ENCODE measurements at places on chromosomes 16 and 17.

DNA sequence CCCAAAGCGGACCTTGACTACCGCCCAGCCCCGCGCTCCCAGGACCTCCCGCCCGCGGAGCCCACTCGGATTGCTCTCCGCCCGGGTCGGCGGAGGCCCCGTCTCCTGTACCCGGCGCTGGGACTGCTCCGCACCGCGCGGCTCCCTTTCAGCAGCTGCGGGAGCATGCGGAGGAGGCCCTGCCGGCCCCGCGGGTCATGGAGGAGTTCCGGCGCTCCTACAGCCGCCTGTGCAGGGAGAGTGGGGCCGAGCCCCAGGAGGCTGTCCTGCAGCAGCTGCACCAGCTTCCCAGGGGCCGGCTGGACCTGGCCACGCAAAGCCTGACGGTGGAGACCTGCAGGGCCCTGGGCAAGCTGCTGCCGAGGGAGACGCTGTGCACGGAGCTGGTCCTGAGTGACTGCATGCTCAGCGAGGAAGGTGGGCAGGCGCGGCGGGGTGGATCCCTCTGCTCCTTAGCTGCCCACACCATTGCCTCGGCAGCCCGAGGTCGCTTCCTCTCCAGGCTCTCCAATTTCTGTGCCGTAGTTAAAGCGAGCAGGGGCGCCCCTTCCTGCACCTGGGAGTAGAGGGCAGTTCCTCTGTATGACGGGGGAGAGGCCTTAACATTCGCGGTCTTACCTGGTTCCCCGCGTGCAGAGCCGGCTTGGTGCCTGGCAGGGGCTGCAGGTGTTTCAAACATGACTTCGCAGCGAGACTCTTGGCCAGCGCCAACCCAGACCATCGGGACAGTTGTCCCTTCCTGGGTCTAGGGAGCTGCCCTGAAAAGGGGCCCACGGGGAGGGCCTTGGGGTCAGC is 539 bp downstream of the LRRC45 start:
- DNase-seq: no peak

DNA sequence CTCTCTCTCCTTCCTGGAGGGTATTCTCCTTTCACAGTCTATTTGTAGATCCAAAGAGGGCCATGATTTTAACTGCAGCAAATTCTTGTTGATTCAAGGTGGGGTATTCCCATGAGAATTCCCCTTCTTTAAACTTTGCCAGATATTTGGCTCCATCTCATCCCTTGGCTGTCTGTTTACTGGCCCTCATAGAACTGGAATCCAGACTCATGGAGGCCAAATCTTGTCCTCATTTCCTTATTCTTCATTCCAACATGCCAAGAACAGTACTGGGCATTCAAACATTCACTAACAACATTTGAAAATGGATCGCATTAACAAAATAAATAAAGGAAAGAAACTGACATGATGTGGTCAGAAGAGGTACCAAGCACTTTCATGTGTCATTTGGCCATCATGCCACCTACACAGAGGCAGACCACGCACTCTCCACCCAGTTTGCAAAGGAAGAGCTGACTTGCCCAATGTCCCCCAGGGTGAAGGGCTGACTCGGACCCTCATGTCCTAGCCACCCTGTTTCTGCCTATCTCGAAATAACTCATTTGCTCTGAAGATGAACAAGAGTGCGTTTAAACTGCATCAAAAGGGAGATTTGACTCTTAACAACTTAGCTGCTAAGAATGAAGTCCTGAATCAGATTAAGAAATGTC is 23.1 kb upstream of the SLC35B1 start:
- DNase-seq: no peak

DNA sequence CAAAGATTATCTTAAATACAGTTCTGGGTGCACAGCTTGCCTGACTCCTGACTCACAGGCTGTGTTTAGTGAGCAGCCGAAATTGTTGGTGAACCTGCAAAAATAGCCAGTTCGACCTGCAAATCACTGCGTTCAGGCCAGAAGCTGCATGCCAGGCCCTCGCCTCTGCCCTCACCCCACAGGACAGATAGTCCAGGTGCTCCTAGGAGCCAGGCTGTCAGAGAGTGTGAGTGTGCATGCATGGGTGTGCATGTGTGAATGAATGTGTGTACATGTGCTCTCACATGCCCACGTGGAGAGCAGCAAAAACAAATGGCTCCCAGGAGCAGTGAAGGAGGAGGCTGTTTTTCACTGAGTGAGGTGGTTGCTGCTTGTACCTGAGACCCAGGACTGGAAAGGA is 131.8 kb downstream of the ABCC12 start:
- DNase-seq: no peak

GRCh38 chr17:64491034-64491860 is 5.6 kb downstream of the POLG2 start:
- DNase-seq: no peak

- DNase-seq: peak; percentile 3
These were observed 55.3 kb downstream of the ULK2 start for GRCh38 chr17:19812407-19812806.

DNA sequence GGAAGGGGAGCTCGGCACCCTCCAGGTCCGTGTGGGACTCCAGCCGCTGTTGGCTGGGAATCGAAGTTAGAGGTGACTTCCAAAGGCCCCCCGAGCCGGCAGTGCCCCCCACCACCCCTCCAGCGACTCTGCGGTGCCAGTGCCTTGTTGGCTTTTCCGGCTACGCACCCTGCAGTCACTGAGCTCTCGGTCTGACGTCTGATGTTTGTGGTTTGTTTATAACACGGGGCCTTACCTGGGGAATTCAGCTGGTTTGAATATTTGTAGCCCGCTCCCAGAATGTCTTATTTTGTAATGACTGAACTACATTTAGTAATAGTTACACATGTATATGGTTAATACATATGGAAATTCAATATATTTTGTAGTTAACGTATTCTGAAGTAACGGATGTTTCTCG is 7.1 kb upstream of the BAIAP3 start:
- no peak for DNase-seq

DNA sequence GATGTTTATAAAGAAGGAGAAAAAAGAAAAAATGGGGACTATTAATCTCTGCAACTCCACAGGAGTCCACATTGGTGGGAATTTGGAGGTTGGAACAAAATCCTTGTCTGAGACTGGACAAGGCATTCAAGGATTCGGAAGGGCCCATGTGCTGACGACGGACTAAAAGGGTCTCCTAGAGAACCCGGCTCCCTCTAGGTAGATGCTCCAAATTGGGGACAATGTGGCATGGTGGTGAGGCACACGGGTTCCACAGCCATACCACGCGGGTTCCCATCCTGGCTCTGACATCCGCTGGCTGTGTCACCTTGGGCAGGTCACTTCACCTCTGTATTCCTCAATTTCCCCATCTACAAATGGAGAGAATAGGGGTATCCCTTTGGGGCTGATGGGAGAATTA is 227.4 kb downstream of the C16orf78 start:
- DNase-seq: no peak

DNA sequence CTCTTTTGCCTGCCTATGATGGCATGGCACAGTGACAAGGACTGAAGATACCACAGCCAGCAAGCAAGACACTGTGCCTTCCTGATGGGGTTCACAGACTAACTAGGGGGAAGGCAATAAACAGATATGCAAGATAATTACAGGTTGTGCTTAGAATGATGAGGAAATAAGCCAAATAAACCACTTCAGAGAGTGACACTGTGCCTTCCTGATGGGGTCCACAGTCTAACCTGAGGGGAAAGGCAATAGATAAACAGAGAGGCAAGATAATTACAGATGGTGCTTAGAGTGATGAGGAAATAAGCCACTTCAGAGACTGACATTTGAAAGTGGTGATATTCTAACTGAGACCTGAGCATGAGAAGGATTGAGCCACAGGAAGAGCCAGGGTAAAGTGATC is 84.2 kb downstream of the HS3ST2 start:
- DNase-seq: no peak

- no peak for DNase-seq
These were observed 22.3 kb downstream of the SRP68 start for GRCh38 chr17:76049836-76050537.

DNA sequence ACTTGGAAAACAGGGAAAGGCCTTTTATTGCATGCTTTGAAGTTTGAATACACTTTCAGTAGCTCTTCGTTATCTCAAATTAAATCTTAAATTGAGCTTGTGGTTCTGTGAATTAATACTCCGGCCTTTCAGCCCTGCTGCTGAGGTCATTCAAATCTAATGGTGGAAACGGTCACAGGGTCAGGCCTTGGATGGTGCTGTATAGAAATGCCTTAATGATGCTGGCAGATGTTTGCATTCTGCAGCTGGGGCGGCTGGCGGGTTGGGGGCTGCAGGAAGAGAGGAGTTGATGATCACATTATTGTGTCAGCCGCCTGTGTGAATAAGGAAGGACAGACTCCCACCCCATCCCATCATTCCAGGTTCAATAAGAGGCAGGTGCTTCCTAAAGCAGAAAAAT is 723.6 kb downstream of the WWOX start:
- DNase-seq: no peak

DNA sequence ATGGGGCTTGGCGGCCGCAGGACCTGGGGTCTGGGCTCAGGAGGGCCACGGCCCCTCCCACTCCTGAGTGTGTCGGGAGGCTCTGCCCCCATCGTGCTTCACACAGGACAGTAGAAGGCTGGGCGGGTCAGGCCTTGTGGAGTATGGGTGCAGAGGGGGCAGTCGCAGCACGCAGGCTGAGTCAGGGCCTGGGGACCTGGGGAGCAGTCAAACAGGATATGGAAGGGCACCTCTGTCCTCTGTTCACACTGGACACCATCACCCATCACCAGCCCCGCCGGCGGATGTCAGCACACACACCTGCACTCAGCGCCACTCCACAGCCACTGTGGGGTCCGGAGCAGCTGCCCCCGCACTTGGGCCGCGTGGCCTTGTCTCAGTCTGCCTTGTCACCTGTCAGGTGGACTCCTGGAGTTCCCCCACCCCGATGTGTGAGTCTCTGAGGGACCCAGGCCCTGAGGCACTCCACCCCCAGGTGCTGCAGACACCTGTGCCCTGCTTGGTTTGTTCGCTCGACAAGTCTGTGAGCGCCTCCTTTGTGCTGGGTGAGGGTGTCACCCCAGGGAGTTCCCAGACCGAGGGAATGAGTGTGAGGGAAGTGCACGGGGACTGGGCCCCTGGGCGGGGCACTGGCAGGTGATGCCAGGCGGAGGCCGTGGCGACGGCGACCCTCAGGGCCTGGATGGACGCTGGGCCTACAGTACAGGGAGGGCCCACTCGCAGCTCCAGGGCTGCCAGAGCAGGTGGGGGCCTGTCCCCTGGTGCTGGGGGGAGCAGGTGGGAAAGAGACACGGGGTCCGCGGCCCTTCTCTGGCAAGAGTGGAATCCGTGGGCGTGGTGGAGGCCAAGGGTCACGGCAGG is 31.7 kb downstream of the ZFPM1 start:
- no peak for DNase-seq

GRCh38 chr17:50828508-50829170 is 6.7 kb upstream of the WFIKKN2 start:
- no peak for DNase-seq

GRCh38 chr17:61017317-61018006 is 339.8 kb downstream of the BCAS3 start:
- DNase-seq: no peak

DNA sequence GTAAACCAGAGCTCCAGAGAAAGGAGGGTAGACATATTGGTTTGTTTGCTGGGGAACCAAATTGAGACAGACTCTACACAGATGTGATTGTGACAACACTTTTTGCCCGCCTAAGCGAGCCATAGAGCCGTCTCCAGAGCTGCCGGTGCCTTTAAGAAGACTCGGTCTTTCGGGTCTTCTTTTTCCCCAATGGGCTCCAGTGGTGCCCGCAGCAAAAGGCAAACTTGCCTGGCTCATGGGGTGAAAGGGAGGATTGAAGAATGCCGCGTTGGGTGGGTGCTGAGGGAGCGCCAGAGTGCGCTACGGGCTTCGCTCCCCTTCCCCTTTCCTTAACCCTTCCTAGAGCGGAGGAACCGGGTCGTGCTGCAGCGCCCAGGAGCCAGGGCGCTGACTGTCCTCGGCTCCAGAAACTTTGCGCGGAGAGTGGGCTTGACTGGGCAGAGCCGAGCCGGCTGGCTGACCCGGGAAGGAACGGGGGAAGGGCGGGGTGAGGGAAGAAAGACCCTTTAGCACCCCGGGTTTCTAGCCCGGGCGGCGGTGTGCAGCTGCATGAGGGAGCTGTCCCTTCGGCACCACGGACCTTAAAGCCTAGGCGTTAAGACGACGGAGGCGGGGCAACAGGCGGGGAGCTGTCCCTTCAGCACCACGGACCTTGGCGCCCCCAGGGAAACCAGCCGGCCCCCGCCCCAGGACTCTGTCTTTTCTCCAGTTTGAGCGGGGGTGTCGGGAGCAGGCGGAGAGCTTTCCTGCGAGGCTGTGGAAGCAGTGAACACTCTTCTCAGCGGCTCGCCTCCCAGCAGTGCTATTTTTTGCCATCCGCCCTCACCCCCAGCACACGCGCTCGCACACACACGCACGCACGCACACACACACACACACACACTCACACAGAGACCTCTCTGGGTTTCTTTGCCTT is at the start of gene CACNG3:
CACNG3 (plus strand) TSS at position 880 of the 916 bp plus-strand sequence. CDS start 420 bp downstream, outside the sequence.
- peak; percentile 38 for DNase-seq

GRCh38 chr16:17270111-17270510 is 200.6 kb downstream of the XYLT1 start:
- no peak for DNase-seq

- no peak for DNase-seq
These were observed 85.3 kb upstream of the MAF start for GRCh38 chr16:79685871-79686270.

- no peak for DNase-seq
These were observed 32.0 kb downstream of the TBX4 start for GRCh38 chr17:61484174-61484573.

GRCh38 chr16:89880477-89881367 is 7.3 kb downstream of the TCF25 start:
- no peak for DNase-seq

DNA sequence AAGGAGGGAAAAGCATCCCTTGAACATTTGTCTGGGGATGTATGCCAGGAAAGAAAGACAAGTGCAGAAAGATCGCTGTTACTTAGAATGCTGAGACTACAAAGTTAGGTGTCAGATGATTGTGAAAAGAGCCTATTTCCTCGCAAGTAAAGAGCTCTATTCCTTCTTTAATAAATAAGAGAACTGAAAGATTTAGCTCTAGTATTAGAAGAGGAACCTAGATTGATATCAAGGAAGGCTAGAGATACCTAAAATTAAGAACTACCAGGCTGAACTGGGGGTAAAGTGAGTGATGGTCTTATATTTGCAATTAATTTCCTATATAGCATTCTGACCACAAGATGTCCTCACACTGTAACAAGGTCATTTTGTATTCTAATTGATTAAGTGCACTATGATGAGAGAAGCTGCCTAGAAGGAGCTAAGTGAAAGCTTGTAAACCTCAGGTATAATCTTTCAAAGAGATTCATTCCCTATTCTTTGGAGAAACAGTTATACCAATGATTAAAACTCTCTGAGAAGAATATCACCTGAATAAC is 62.3 kb downstream of the SSH2 start:
- DNase-seq: no peak
